ENCODE measurements at places on chromosomes 11 and 22.

DNA sequence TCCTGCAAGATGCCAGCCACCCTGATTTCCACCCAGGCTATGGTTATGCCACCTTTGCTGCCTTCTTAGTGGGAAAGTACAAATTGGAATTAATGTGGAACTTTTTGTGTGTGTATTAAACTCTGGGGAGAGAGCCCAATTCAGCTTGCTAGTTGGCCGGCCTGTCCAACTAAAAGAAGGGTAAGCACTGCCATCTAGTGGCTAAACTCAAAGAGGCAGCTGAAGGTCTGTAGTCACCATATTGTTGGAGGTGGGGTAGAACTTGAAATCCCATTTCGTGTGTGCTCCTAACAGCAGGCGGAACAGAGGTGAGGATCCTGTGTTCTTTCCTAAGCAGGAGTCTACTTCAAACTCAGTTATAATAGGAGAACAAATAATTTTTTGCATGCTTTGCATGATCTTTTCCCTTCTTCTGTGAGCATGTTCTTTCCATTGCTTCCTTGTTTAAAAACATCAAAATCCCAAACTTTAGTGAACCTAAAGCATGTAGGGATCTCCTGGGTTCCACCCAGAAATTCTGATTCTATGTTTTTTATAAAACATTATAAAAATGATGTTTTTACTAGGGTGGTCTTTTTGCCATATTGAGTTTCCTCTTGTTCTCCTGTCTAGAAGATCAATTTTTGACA is 138.8 kb upstream of the SORL1-AS1 start:
- DNase-seq = peak; percentile 79

DNA sequence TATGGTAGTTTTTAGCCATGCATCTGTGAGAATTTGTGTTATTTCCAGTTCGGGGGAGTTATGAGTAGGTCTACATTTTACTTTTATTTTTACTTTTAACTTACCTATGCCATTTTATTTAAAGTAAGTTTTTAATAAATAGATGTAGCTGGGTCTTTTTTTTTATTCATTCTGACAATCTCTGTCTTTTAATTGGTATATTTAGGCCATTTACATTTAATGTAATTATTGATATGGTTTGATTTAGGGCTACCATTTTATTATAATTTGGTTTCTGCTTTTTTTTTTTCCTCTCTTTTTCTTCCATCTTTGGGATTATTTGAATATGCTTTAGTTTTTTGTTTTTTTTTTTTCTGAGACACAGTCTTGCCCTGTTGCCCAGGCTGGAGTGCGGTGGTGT is 1.9 kb downstream of the SWAP70 start:
- DNase-seq = no peak

DNA sequence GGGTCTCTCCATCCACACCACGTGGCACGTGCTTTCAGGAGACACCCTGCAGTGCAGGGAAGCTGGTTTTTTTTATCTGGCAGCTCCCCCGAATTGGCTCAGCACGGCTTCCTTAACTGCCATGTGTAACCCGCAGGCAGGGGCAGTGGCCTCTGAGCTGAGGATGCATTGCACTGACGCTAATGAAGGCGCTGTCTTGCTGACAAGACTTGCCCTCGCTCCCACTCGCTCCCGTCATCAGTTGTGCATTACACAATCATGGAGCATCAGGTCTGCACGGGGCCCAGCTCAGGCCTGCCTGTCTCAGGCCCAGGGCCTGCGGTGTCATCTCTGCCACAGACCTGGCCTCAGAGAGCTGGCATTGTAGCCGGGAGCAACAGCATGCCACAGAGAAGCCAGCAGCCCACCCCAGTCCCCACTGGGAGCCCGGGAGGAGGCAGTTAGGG is 95.9 kb downstream of the ARHGAP8 start:
- peak; percentile 33 for DNase-seq

- DNase-seq = no peak
Observed at GRCh38 chr11:85647078-85647477, 689 bp upstream of the TMEM126A start.

GRCh38 chr22:38567531-38568285 is 2.3 kb downstream of the DMC1 start:
- DNase-seq = no peak

DNA sequence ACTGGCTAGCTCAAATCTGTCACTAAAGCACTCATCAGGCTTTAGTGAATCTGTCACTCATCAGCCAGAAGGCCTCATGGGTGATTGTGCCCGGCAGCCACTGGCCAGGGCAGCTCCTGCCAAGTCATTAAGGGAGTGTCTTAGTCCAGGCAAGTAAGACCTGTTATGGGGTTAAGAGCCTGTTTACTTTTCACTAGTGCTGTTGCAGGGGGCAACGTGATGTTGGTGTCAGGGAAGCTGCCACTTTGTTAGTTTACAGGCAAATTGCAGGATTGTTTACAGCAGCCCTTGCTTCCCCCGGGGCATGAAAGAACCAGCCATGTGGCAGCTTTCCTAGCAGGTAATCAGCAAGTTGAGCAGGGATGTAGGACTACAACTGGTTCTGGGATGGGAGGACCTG is 155.6 kb upstream of the NCAM1 start:
- DNase-seq = peak; percentile 55

DNA sequence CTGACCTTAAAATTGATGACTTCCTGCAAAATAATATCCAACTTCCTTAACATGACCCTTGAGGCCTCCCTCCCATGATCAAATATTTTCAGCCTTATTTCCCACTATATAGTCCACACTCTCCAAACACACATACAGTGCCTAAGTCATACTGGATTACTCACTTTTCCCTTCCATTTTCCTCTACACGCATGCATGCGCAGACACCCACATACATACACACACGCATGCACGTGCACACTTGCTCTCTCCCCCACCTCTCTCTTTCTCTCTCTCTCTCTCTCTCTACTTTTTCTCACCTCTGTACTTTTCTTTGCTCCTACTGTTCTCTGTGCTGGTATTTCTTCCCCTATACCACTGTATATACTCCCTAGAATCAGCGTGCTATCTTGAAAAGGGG is 28.1 kb downstream of the DLG2 start:
- DNase-seq = no peak

DNA sequence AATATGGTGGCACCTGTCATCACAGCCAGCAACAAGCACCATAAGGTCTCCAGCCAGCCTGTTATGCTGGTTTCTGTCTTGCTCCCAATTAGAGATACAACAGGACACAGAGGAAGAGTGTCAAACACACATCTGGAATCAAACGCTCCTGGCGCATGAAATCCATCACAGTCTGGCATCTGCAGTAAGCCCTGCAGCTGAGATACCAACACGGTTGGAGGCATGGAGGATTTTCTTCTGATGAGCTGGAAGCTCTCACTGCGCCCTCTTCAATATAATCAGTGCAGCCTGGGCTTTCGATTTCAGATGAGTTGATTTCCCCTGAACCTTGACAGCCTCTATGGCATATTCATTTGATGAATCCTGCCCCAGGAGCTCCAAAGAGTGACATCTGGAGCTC is 27.8 kb upstream of the CARS1 start:
- no peak for DNase-seq

- peak; percentile 34 for DNase-seq
Observed at GRCh38 chr11:94171693-94172440, 43.2 kb downstream of the PANX1 start.

DNA sequence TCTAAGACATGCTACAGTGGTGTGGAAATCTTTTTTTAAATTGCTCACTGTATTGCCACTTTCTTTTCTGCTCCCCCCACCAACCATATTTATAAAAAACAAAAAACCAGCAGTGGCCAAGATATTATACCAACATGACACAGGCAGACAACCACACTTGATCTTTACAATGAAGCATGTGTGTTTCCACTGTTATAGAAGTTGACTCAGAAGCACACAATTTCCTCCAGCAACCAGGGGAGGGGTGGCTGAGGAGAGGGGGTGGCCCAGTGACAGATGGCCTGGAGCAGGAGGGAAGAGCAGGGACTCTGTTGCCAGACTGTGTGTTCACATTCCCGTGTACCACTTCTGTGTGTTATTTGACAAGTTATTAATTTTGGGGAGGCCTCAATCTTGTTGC is 14.8 kb downstream of the CD59 start:
- no peak for DNase-seq
